ENCODE measurements at places on chromosomes 2 and 18.

DNA sequence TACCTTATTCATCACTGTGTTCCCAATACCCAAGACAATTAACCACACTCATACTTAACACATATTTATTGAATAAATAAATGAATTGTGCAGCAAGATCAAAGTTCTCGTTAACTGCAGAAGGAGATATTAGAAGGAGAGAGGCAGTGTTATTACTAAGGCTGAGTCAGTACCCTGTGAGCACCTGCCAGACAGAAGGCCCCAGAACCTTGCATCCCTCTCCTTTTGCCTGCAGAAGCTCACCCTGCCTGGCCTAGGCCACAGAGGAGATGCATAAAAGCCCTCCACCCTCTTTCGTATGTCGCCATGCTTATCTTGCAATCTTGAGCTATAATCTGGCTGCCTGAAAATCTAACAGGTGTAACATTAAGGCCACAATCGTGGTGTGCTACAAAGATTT lies 20.5 kb upstream of the RNF149 start:
- no peak for DNase-seq

DNA sequence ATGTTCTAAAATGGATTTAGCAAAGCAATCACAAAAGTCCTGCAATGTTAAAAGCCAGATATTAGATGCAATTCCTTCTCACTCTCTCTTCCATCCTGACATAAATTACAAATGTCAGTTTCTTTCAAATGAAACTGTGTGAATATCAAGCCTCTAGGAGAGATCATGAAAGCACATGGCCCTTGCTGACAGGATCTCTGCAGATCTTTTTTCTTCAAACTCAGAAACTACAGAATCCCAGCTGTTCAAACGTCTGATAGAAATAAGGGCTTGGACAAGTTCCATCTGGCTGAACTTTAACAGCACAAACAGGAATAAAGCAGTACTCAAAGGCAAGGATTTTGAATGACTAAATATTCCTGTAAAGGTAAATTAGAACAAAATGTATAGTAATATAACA lies 47.6 kb downstream of the PDE1A start:
- DNase-seq = no peak

DNA sequence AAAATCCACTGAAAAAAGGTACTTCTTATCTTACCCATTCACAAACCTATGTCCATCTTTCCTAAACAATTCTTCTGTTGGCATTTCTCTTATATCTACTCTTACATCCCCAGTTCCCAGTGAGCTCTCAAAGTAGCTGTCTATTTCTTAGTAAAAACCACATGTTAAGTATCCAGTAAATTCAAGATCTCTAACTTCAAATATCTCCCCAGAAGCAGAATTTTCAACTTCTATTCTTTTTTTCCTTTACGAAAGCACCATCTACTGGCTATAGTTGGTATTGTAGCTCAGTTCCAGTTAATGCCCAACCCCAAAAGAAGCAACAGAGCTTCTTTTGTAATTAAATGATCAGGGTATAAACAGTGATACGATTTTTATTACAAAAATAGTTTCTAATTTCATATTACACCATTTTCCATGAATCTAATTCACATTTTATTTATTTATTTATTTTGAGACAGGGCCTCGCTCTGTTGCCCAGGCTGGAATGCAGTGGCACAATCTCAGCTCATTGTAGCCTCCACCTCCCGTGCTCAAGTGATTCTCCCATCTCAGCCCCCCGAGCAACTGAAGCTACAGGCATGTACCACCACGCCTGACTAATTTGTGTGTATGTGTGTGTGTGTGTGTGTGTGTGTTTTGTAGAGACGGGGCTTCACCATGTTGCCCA lies 28.5 kb downstream of the HRH4 start:
- no peak for DNase-seq

DNA sequence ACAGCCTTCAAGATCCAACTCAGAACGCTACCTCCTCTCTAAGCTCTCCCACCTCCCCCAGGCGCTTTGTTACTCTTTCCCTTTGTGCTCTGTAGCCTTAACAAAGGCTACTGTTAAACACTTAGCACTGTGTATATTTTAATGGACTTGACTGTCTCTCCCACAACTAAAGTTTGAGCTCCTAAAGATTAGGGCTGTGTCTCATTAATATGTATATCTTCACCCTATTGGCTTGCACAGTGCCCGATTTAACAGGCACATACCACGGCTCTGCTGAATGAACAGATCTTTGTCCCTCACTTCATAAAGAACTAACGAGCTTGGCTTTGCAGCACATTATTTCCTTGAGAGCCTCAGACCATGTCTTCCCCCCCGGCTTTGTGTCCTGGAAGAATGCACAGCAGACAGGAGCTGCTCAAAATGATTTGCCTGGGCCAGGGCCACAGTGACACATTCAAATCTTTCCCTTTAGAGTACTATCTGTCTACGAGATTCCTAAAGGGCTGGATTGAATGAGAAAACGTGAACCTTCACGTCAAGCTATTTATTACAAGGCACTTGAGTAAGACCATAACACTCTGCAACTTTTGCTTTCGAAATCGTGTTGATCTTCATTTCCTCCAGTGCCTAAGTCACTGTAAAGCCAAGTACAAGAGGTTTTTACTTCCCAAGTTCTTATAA lies 22.1 kb downstream of the ABHD3 start:
- no peak for DNase-seq

DNA sequence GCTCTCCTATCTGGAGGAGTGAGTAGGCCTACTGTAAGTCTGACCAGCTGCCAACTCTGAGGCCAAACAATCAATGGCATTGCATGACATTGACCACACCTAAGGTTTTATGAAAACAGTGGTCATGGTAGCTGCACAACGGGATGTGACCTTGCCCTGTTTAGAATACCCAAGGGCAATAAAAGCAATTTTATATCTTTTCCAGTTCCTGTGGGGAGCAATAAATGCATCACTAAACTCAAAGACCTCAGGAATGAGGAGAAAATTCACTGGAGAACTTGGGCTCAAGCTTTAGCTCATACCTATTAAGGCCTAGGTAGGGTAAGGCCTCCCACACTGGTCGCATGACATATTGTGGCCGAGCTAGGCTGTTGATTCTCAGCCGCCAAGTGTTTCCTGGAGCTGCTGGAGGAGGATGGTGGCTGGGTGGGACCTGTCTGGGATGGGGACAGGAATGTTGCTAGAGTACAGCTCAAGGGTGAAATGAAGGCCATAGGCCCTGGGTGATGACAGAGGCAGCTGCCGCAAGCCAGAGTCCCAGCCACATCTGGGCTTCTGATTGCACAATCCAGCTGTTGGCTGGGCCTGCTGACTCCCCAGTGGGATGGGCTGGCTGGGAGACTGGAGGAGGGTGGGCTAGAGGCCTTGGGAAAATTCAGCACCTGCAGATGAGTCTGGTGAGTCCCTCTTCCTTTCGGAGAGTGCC lies 313.7 kb downstream of the CYP26B1 start:
- no peak for DNase-seq

GRCh38 chr2:31256611-31257382 lies 22.8 kb downstream of the EHD3 start:
- no peak for DNase-seq
